Kasumi-1 (cell line): ENCODE measurements at places on chromosomes 3 and 15.

- DNase-seq: no peak
Measured at GRCh38 chr3:146184241-146185015, 23.4 kb upstream of the PLOD2 start.

DNA sequence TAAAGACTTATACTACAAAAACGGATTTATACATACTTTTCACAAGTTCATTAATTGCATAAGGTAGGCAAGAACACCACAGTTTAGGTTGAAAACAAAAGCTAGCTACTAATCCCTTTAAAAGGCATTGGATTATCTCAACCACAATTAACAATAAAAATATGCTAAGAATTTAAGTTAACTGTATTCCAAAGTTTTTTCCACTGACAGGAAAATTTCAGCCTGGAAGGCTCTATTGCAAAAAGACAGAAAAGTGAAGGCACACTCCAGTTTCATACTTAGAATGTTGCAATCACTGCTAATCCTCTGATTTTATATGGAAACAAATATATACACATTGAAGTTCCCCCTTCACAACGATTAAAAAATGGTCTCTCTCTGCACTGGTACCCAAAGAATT lies 71.5 kb downstream of the TJP1 start:
- no peak for DNase-seq

DNA sequence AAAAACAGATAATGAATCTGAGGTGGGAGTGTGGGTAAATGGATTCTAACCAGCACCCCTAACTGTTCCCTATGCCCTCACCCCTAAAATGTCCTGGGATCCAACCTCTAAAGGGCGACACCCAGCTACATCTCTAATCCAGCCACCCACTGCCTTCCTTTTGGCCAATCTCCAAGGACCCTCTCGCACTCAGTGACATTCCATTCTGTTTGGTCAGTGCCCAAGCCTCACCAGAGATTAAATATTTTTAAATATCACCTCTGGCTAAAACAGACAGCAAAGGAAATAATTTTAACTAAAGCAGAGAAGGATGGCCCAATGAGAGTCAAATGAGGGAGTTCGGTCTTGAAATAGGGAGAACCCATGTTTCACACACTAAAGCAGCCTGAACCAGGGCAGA lies 19.9 kb upstream of the SCN10A start:
- no peak for DNase-seq

DNA sequence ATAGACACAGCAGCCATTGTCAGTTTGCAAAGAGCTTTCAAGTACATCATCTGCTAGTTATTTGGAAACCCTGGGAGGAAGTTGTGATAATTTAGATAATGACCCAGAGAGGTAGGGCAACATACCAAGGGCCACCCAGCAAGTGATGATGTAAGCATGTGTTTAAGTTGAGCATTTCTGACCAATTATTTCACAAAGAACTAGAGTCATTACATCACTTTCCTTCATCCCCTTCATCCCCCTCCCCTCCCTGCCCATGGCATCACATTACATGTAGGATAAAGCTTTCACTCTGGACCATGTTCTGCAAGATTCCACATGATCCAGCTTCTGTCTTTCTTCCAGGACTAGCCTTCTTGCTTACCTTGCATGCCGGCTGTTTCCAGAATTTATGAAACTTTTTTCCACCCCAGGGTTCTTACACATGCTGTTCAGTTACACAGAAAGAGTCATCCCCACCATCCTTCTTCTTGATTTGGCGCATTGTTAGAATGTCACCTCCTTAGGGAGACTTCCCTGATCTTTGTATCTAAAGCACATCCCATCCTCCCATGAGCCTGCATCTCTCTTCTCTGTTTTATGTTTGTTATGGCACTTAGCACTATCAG lies 71.3 kb downstream of the PTPRG start:
- no peak for DNase-seq

DNA sequence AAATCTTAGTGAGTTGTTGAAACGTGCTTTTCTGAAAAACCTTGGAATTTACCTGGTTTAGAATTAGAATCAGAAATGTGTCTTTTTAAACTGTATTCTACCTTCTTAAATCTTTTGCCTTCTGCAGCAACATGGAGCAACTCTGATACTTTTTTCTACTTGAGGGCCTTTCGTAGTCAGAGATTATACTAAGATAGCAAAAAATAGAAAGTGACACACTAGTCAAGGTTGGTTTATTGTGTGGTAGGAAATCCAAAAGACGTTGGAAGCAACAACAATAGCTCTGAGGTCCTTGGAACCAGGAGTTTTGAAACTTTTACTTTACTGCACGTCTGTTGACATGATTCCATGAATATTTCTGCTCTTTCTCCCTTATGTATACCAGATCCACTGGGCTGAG lies 294.9 kb downstream of the LPP start:
- no peak for DNase-seq
